ENCODE measurements at places on chromosomes 11 and 22. TPM values are rescaled to one million over a fixed set of nuclear protein-coding genes. Genes with fewer than 3 reads are reported as not detected.

The RIC3 gene
- not detected for total RNA-seq

The RIMBP3C gene
- 0.12 TPM for total RNA-seq

The SLN gene
- not detected for total RNA-seq

The KDM4F gene
- not detected for total RNA-seq

The SOX6 gene
- 1.2 TPM for total RNA-seq

The CDKN1C gene
- total RNA-seq: 12.4 TPM

All from hair follicle dermal papilla cell (primary cell).